H7 (cell line): ENCODE measurements at places on chromosomes 7 and 10.
A peak's percentile ranks its signal among the peaks of the same experiment; 100 is the strongest.

GRCh38 chr10:133422807-133423771 lies 1.3 kb downstream of the SPRN start:
- DNase-seq: peak; percentile 88

GRCh38 chr10:31404640-31405039 lies 85.6 kb downstream of the ZEB1 start:
- DNase-seq: no peak

- no peak for DNase-seq
These were observed 151.0 kb upstream of the LRGUK start for GRCh38 chr7:133976140-133976539.

GRCh38 chr10:99894613-99895012 lies 112.2 kb downstream of the ABCC2 start:
- no peak for DNase-seq
